Adrenal gland (tissue), 19 donors: ENCODE measurements at places on chromosomes 11 and 22. TPM values are rescaled to one million over a fixed set of nuclear protein-coding genes. Genes with fewer than 3 reads are reported as not detected.
A peak's percentile ranks its signal among the peaks of the same experiment; 100 is the strongest.

P2RX6 gene
- 1.7 TPM for total RNA-seq

KRTAP5-1 gene
- total RNA-seq: not detected

DAGLA gene
- 3.9 TPM for total RNA-seq

CDON gene
- 2.1 TPM for total RNA-seq

PGA4 gene
- 1.1 TPM for total RNA-seq

KREMEN1 gene
- 40.3 TPM for total RNA-seq

GPHA2 gene
- total RNA-seq: not detected

OR4C15 gene
- not detected for total RNA-seq

OR52N1 gene
- not detected for total RNA-seq

NCR3LG1 gene
- total RNA-seq: 1.5 TPM

TRIM48 gene
- total RNA-seq: not detected

FGF19 gene
- total RNA-seq: not detected

WNT7B gene
- 0.13 TPM for total RNA-seq

GDPD4 gene
- not detected for total RNA-seq

MAPK8IP1 gene
- total RNA-seq: 41.6 TPM

SLC6A5 gene
- total RNA-seq: not detected

KCNJ1 gene
- not detected for total RNA-seq

C11orf42 gene
- total RNA-seq: not detected

TSSK2 gene
- total RNA-seq: not detected

ACRV1 gene
- not detected for total RNA-seq

DNA sequence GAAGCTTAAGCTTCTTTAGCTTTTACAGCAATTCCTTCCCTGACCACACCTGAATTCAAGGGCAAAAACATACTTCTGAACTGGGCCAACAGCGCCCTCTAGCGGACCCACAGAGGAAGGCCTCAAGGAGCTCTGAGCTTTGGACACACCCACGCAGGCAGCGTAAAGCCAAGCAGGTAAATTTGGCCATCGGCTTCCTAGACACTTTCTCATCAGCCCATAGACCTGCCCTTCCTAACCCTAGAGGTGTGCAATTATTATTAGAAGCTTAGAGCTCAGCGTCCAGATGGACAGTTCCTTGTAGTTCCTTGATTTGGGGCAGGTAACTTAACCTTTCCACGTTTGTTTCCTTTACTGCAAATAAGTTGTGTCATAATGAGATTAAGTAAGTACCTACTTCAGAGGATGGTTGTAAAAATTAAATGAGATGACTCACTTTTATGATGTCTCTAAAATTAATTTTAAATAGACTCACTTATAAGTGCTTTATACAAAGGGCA is 25.7 kb upstream of the HMGXB4 start:
- peak; percentile 63 for DNase-seq

GRCh38 chr11:46410021-46410420 is 18.4 kb upstream of the CHRM4 start:
- DNase-seq: no peak

GRCh38 chr11:17979770-17980371 is 33.0 kb downstream of the SERGEF start:
- no peak for DNase-seq

DNA sequence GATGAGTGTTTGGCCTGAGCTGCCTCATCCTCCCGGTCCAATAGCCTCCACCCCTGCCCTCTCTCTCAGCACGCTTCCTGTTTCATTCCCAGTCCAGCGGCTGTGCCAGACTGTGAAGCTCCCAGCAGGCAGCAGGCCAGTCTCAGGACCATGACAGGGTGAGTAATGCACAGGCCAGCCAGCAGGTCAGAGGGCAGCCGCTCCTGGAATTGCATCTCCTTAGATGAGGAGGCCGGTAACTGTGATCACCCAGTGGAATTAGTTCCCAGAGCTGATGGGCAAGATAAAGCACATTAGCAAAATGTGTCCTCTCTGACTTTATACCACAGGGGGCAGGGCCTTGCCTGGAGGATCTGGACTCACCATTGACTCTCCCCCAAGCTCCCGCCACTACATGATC is 251.2 kb downstream of the ETS1 start:
- peak; percentile 89 for DNase-seq

GRCh38 chr11:27696115-27696514 is 4.1 kb downstream of the BDNF start:
- DNase-seq: no peak

DNA sequence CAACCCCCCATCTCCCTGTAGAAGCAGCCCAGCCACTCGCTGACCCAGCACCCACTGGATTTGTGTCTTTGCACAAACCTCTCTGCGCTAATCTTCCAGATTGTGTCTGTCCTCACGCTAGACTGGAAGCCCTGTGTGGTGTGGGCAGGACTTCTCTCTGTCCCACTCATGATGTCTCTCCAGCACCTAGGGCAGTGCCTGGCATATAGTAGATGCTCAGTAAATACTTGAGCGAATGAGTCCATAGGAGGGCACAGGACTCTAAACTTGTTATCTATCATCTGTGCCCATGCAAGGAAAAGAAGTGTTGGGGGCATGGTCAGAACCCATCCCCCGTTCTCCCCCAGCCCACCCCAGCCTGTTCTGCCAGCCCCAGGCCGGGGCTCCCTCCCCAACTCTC is 22.9 kb downstream of the RPL3 start:
- no peak for DNase-seq

GRCh38 chr11:2575591-2576051 is 124.2 kb downstream of the KCNQ1OT1 start:
- DNase-seq: peak; percentile 1

DNA sequence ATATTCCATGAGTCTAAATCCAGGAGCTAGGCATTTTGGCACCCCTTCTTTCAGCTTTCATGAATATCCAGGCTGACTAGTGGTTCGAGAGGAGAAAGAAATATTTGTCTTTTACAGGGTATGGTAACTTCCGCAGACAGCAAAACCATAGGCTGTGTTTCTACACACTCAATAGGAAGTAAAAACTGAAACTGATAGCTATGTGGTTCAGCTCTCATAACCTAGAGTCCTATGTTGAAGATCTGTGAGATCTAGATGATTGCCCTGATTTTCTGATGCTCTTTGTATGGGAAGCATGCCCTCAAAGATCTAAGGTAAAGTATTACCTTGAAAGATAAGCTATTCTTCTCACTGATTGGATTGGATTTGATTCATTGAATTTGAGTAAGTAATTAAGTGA is 118.3 kb downstream of the CD44 start:
- DNase-seq: no peak

GRCh38 chr11:14673824-14674405 is 30.3 kb downstream of the PDE3B start:
- no peak for DNase-seq

DNA sequence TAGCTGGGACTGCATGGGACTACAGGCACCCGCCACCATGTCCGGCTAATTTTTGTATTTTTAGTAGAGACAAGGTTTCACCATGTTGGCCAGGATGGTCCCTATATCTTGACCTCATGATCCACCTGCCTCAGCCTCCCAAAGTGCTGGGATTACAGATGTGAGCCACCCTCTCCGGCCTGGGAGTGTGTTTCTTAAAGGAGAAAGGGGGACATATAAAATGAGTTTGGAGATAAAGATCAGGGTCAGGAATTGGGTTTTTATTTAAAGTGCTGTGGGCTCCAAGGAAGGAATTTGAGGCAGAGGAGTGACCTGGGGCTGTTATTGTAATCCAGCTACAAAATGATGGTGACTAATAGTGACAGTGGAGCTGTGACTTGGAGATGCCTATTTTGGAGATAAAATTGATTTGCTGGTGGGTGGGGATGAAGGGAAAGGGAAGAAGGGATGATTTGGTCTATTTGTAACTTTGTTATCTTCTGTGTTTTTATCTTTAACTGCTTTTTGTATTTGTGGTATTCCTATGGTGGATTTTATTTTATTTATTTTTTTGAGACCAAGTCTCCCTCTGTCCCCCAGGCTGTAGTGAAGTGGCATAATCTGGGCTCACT is 5.0 kb downstream of the CRKL start:
- DNase-seq: no peak

DNA sequence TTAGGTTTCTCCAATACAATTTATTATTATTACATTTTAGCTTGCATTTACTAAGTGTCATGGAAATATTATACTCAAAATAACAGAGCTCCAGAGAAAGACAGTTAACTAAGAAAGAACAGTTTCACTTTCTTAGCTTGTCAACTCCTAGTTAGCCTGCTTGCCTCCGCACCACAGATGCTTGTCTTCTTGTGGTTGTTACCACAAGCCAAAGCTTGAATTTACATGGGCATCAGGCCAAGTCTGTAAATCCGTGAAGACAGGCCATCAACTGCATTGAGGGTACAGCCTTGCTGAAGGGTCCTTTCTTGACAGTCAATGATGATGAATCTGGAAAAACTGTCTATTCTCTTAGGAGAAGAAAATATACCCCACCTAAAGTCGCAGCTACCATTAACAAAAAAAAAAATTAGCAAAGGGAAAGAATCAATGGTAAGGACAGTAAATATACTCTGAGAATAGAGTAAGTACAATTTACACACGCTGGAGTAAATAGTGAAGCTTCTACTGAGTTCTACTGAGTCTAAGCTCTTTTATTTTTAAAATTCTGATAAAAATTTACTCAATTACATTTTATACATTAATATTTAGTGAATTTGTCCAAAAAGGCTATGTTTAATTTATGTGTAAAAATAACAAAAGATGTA is 15.6 kb upstream of the DENND5A start:
- DNase-seq: no peak

GRCh38 chr11:45663486-45664375 is 1.7 kb downstream of the CHST1 start:
- no peak for DNase-seq

GRCh38 chr11:69648679-69649575 is 8.0 kb downstream of the CCND1 start:
- DNase-seq: no peak

DNA sequence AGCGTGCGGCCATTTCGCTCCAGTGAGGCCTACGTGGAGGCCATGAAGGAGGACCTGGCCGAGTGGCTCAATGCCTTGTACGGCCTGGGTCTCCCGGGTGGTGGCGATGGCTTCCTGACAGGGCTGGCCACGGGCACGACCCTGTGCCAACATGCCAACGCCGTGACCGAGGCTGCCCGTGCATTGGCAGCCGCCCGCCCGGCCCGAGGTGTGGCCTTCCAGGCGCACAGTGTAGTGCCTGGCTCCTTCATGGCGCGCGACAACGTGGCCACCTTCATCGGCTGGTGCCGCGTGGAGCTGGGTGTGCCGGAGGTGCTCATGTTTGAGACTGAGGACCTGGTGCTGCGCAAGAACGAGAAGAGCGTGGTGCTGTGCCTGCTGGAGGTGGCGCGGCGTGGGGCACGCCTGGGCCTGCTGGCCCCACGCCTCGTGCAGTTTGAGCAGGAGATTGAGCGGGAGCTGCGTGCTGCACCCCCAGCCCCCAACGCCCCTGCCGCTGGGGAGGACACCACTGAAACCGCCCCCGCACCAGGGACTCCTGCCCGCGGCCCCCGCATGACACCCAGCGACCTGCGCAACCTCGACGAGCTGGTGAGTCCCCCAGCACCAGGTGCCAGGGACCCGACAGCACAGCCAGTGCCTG is 1.8 kb downstream of the GAS2L1 start:
- DNase-seq: no peak

GRCh38 chr11:126518972-126519690 is 163.6 kb downstream of the ST3GAL4 start:
- no peak for DNase-seq

- DNase-seq: no peak
Measured at GRCh38 chr22:38946771-38947170, 10.6 kb upstream of the APOBEC3A start.

DNA sequence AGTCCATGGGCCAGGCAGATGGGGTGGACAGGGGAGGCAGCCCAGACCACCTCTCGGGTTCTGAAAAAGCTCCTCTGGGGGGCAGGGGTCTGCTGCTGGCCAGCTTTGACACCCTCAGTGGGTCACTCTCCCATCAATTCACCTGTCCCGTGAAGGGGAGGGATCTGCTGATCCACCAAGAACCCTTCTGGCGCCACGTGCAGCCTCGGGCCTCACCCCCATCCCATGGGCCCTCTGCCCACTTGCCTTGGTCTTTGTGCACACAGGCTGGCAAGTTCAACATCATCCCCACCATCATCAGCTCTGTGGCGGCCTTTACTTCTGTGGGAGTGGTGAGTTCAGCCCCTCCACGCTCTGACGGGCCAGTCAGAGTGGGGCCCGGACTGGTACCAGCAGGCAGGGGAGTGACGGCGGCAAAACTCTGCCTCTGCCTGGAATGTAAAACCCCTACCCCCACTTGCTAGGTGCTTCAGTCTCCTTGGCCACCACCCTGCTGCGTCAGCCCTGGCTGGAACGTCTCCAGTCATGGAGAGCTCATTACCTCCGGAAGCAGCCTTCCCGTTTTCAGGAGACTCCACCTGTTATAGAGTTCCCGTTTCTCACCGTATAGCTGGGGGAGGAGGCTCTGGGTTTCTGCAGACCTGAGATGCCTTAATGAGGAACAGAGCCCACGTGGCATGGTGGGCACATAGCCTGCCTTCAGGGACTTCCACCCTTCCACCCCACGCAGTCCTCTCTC is 12.7 kb downstream of the PRG3 start:
- DNase-seq: no peak

DNA sequence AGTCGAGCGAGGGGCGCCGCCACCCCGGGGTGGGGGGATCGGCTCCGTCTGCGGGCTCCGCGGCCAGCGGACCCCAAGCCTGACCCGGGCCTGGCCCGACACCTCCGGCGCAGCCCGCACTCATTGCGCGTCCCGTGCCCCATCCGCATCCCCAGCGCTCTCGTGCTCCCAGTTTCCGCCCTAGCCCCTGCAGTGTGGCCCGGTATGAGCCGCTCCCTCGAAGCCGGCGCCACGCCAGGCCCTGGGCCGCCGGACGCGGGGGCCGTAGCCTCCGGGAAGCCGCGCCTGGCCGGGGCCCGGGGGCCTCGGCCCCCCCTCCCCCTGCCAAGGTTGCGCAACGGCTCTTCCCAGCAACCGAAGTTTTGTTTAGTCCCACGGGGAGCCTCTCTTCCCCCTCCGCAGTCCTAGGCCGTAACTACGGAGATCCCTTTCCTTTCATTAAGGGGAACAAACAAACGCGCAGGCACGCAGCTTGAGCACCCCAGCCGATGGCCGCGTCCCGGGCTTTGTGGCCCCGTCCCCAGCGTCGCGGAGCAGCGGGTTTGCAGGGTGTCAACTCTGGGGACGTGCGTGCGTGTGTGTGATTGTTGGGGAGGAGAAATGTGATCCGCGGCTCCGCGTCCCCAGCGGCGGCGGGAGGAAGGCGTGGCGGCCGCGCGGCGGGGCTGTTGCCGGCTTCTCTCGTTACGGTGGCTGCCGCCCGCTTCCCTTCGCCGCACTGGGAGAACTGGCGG is 883 bp downstream of the HIPK3 start:
- peak; percentile 88 for DNase-seq

DNA sequence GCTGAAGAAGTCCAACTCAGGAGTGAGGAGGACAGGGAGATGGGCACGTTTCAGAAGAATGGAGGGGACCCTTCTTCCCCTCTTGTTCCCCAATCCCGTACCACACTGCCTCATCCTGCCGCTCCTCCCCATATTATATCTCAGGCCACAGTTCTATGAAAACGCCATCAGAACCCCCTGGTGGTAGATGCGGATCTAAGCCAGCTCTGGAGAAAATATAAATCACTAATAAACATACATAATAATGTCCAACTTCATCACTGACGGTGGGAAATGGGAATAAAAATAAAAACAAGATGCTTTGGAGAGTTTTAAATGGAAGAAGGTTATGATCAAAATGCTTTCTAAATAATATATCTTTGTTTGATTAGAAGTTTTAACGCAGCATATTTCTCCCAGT is 400.3 kb downstream of the CADM1 start:
- no peak for DNase-seq
